ENCODE measurements at places on chromosomes 2 and 18. TPM values are rescaled to one million over a fixed set of nuclear protein-coding genes. Genes with fewer than 3 reads are reported as not detected.

The SANBR gene
- total RNA-seq: 34.6 TPM

The ELOA2 gene
- total RNA-seq: not detected

The ASAP2 gene
- 41.9 TPM for total RNA-seq

The PTH2R gene
- 11.2 TPM for total RNA-seq

The NCKAP1 gene
- 310 TPM for total RNA-seq

The RALBP1 gene
- total RNA-seq: 68.0 TPM

The APOB gene
- 0.34 TPM for total RNA-seq

The MAP2 gene
- 791 TPM for total RNA-seq

The CHST9 gene
- total RNA-seq: 1.5 TPM

The L3MBTL4 gene
- 32.2 TPM for total RNA-seq

The ANKRD23 gene
- 9.9 TPM for total RNA-seq

The ABCG5 gene
- total RNA-seq: 0.18 TPM

The C2orf81 gene
- 6.7 TPM for total RNA-seq

The KIF1A gene
- total RNA-seq: 979 TPM

The SKA1 gene
- not detected for total RNA-seq

The ACVR1C gene
- 10.4 TPM for total RNA-seq

The PCARE gene
- total RNA-seq: 0.51 TPM

The FSHR gene
- 1.4 TPM for total RNA-seq

The SOCS6 gene
- 22.6 TPM for total RNA-seq

The SERPINB13 gene
- total RNA-seq: not detected

The PDE11A gene
- total RNA-seq: 0.92 TPM

The LBX2 gene
- total RNA-seq: 1.6 TPM

The PARD6G gene
- 5.5 TPM for total RNA-seq

The BOLL gene
- total RNA-seq: not detected

The CD207 gene
- total RNA-seq: 0.39 TPM

The CABLES1 gene
- 74.1 TPM for total RNA-seq

The GPBAR1 gene
- 0.86 TPM for total RNA-seq

The RFTN2 gene
- total RNA-seq: 84.5 TPM

The PLA2R1 gene
- 4.8 TPM for total RNA-seq

The CXCR1 gene
- 0.30 TPM for total RNA-seq

The SALL3 gene
- total RNA-seq: 9.8 TPM

The KCNE4 gene
- 6.5 TPM for total RNA-seq

The DYNAP gene
- not detected for total RNA-seq

The TUBA4B gene
- total RNA-seq: not detected

The CRIM1 gene
- total RNA-seq: 76.4 TPM

The DPP4 gene
- 4.2 TPM for total RNA-seq

The CCDC141 gene
- 1.1 TPM for total RNA-seq

The ADGRF3 gene
- total RNA-seq: 1.0 TPM

The REG1B gene
- not detected for total RNA-seq

The UPP2 gene
- 6.7 TPM for total RNA-seq

The DOK6 gene
- 23.8 TPM for total RNA-seq

The CFAP221 gene
- total RNA-seq: 31.7 TPM

The PDE1A gene
- total RNA-seq: 59.2 TPM

The SMYD1 gene
- 1.7 TPM for total RNA-seq

The SERPINB12 gene
- not detected for total RNA-seq

The GCG gene
- not detected for total RNA-seq

The GRHL1 gene
- 6.2 TPM for total RNA-seq

The CDH2 gene
- 72.4 TPM for total RNA-seq

The C1QL2 gene
- 7.8 TPM for total RNA-seq

Measured in dorsolateral prefrontal cortex (tissue), 122 donors.